ENCODE measurements at places on chromosomes 5 and 9.

GRCh38 chr9:99421369-99421768 is 199.3 kb downstream of the SEC61B start:
- DNase-seq = no peak

DNA sequence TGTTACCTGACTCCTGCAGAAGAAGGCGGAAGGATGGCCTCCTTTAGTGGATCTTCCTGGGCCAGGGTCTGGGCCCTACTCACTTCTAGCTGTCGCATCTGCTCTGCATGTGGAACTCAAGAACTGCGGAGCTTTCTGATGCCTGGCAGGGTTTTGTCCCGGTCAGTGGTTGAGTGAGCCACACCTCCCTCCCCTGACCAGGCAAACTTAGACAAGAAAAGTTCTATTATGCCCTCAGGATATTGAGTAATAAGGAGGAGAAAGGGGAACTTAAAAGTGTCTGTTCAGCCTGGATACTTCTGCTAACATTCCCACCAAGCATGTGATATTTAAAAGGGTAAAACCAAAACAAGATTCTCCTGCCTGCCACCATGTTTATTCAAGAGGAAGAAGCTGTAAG is at the start of gene FYB1:
FYB1 (minus strand) TSS at position 127 of the 400 bp plus-strand sequence. CDS start 16,603 bp downstream, outside the sequence.
- no peak for DNase-seq

DNA sequence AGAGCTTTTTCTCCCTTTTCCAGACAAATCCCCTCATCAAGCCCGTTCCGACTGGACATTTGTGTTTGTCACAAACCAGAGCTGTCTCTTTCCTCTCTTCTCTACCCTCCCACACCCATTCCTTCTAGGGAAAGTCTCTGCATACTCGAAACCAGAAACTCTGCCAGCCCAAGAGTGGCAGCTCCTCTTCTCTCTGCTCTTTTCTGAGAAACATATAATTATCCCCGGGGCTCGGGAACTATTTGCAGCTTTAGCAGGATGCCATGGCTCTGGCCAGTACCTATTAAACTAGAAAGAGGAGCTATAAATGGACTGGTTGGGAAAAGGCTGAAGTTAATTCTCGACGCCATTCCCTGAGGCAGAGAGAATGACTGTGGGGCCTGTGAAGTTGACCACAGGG is 82.6 kb downstream of the SH3PXD2B start:
- no peak for DNase-seq

DNA sequence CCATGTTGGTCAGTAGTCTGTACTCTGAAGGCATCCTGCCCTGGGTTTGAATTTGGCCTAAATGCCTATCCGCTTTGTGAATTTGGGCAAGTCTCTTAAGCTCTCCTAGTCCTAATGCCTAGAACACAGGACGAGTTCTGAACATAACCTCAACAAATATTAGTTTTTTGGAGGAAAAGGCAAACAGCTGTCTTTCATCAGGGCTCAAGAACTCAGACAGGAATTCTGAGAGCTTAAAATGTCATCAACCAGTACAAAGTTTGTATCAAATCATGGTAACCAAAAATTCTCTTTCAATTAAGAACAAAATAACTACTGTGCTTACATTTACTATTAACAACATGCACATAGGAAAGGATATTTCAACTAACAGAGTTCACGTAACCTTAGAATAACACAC is 182.5 kb upstream of the PPP1R2B start:
- no peak for DNase-seq

GRCh38 chr5:75843319-75843718 is 126.1 kb upstream of the POC5 start:
- DNase-seq = no peak

GRCh38 chr9:113853333-113853732 is 22.8 kb upstream of the ZNF618 start:
- no peak for DNase-seq

Data from COR-L47 (cell line).